ENCODE measurements at places on chromosomes 2 and 18.

GRCh38 chr2:212537726-212538304 lies 787 bp downstream of the ERBB4 start:
- DNase-seq, result no peak

DNA sequence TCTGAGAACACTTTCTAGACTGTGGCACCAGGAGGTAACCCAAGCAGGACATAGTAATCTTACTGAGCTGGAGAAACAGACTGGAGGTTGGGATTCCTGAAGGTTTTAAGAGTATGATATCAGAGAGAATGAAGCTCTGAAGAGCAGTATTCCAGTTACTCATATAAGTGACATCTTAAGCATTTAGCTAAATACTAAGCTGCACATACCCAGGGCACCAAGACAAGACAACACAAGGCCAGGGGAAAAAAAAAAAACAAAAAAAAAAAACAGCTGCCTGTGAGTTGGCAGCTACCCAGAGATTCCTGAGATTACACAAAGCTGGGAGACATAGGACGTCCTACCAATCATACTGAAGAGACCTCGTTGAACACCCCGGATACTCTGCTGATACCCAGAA lies 175.8 kb downstream of the SRBD1 start:
- DNase-seq, result peak; percentile 95

DNA sequence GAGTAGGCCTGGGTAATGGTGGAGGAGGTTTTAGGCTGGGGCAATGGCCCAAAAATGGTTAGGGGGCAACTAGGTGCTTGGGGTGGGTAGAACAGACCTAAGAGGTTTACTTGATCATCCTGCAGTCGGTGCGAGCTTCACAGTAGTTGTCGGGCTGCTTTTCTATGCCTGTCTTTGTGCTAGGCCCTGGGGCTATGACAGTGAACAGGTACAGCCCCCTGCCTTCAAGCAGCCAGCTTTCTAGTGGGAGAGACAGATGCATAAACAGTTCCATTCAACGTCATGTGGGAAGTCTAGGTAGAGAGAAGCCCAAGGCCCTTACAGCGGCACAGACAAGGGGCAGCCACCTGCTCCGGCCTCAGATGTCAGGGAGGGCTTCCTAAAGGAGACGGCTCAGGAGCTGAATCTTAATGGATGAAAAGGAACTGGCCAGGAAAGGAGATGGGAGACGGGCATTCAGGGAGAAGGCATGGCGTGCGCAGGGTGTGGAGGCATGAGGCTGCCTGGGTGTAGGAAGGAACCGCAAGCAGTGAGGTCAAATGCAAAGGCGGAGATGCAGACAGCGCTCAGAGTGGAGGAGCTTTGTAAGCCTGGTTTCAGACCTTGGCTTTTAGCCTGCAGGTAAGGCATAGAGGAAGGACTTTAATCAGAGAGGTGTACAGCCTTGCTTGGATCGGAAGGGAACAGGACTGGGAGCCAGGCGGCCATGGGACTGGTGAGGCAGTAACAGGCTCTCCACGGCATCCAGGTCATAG lies 6.0 kb downstream of the CTIF start:
- no peak for DNase-seq

DNA sequence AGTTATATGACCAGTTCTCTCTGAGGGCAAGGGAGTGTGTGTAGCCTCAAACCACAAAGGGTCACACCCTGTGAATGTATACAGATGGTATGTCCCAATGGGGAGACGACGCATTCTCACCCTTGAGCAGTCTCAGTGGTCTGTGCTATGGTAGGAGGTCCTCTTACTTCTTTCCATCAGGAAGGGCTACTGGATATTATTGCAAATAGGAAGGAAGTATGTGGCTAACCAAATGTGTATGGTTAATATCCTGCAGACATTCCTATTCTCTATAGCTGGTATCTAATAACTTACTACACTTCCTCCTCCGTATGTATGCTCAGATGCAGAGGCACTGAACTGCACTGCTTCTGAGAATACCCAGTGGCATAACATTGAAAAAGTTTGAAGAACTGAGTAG lies 306.7 kb upstream of the CCDC68 start:
- DNase-seq, result no peak

GRCh38 chr18:79971986-79972385 lies 7.5 kb downstream of the HSBP1L1 start:
- DNase-seq, result no peak

DNA sequence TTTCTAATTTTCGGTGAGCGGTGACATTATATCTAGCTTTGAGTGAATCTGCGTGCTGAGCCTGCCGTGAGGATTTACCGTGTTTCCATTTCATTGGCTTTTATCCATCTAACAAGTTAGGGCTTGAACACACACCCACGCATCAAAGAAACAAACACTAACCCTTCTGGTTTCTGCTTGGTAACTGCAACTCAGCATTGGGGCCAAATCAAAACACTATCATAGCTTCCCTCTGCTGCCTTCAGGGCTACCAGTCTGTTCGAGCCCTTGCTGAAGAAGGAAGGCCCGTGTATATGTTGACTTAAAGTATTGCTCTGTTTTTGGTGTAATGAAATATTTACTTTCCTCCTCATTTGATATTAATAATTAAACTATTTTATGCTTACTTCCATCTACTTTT lies 227.2 kb downstream of the PHLPP1 start:
- DNase-seq, result no peak

- DNase-seq, result peak; percentile 94
Observed at GRCh38 chr18:11849841-11850634, 1.2 kb upstream of the CHMP1B start.

- no peak for DNase-seq
Observed at GRCh38 chr18:11369556-11369955, 220.2 kb upstream of the PIEZO2 start.

GRCh38 chr2:196293751-196294515 lies 122.6 kb upstream of the STK17B start:
- DNase-seq, result peak; percentile 89

DNA sequence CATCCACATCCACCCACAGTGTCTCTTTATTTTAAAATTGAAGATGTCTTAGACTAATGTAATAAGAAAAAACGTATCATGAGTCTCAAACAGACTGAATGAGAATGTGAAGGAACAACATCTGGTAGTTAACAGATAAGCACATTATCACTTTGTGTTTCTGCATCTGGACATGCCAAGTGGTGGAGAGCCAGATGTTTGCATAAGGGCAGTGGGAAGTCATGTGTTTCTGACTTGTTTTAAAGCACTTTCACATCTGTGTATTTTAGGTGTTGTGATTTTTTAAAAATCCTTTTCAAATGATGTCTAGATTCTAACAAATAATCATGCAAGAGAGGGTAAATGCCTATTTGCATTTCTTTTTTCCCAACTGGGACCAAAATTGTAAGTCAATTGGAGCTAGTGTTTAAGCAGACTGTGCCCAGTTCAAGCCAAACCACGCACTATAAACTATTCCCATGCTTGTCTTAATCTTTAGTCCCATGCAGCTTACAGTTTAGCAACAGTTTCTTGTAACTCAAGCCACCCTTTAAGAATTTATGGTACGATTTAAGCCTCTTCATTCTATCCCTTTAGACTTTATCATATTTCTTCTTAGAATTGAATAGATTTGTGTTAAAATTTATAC lies 272.7 kb upstream of the DOK6 start:
- DNase-seq, result peak; percentile 48

DNA sequence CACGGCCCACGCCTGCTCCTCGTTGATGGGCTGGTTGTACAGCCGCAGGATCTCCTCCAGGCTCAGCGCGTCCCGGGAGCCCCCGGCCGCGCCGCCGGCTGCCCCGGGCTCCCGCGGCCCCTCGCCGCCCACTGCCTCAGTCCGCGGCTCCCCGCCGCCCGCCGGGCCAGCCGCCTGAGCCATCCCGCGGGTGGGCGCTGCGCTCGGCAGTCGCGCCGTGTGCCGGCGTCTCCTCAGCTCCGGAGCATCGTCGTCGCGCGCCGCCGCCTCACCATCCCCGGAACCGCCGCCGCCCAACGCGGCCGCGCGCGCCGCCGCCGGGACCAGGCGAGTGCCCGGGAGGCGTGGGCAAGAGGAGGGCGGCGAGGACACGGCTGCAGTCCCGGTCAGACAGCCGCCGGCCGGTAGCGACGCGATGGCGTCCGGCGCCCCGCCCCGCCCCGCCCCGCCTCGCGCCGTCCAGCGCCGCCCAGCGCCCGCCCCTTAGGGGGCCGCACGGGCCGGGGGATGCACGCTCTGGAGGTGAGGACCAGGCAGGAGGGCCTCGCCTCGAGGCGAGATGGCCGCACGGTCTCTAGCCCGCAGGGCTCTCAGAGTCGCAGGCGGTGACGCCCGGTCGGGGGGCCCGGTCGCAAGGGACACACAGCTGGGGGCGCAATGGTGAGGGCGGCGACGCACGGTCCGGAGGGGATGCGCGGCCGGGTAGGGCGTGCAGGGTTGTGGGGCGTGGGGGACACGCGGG lies at the start of gene SPIRE1:
Gene SPIRE1 (minus strand): TSS at position 424 of the 742 bp plus-strand sequence. CDS start 241 bp downstream, at position 183.
- peak; percentile 75 for DNase-seq

DNA sequence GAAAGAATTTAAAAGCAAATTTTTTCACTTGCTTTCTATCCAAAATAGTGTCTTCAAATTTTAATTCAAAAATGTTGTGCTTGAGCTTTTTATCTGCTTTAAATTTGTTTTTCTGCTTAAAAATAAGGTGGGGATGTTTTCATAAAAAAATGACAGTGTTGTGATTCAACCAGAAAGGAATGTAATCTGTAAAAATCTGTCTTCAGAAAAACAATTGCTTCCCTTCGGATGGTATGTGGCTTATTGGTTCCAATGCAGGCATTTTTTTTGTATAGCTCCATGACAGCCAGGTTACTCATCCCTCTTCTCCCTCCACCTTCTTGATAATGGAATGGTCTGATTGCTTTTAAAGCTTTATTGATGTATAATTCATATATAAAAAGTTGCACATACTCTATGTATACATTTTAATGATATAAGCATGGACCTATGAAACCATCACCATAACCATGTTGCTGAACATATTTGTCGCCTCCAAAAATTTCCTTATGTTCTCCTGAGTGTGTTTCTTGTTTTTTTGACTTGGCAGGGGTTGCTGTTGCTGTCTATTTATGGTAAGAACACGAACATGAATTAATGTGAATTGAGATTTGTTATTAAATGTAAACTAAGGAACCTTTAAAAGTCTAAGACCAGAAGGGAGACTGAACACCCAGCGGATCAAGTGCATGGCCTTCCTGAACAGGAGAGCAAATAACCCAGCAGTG lies 363.7 kb upstream of the SPHKAP start:
- DNase-seq, result peak; percentile 76

GRCh38 chr18:25350489-25351251 lies 1.3 kb downstream of the ZNF521 start:
- peak; percentile 60 for DNase-seq

DNA sequence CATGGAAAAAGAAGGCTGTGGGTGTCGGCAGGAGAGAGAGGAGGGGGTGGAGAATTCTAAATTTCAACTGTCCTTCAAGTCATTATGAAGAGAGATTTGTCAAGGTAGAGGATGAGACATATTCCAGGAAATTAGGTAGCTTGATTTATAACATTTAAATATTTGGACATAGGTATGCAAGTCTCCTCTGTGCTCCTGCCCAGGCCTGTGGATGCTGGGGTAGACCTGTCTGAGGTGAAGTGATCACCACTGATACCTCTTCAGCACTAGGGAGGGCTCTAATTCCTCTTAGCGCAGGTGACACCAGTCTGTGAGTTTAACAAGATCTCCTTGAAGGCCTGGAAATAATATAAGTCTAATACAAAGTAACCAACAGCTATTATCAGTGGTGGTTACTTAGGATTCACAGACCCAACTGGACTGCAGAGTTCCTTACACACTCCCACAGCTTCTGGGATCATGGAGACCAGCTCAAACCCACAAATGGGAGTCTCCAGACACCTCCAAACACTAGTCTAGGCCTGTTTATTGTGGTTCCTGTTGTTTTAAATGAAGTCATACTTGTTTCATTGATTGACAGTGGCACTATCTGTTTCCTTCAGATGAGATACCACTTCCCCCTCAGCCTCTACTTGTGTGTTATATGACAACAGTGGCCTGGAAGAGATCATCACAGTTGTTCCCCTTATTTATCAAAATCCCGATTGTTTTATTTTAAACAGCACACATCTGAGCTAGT lies 104.1 kb upstream of the ITPRID2 start:
- DNase-seq, result no peak
